Cardiac septum (tissue), 1 donor: ENCODE measurements at places on chromosomes 4 and X. TPM values are rescaled to one million over a fixed set of nuclear protein-coding genes. Genes with fewer than 3 reads are reported as not detected.

The STK32B gene
- 0.22 TPM for total RNA-seq

The P2RY4 gene
- 0.24 TPM for total RNA-seq

The ASB12 gene
- total RNA-seq, result 4.1 TPM

The AREG gene
- total RNA-seq, result 7.8 TPM

The DGAT2L6 gene
- total RNA-seq, result not detected
